ENCODE measurements at places on chromosomes 5 and 9.

DNA sequence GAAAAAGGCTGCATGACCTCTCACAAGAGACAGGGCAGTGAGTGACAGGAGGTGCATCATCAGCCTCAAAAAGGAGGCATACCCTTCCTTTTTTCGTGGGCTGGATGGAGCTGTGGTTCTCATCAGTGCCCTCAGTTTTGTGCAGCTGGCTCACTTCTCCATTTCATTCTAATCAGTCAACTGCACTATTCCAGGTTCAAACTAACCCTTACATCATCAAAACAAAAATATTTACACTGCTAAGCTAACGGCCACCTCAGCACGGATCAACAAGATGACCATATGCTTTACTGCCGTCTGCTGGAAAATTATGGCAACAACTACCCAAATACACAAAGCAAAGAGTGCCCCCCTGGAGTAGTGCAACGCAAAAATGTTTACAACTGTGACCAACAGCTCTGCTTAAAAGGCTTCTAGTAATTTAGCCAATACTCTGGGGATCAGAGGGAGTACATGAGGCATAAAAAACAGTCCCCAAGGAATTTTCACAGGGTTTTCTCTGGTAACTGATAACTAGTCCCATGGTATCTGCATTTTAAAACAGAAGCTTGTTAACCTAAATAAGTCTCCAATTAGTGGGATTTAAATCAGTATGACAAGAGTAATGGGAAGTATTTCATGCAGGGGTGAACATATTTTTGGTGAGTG is 10.8 kb downstream of the KCNV2 start:
- DNase-seq: peak; percentile 64

DNA sequence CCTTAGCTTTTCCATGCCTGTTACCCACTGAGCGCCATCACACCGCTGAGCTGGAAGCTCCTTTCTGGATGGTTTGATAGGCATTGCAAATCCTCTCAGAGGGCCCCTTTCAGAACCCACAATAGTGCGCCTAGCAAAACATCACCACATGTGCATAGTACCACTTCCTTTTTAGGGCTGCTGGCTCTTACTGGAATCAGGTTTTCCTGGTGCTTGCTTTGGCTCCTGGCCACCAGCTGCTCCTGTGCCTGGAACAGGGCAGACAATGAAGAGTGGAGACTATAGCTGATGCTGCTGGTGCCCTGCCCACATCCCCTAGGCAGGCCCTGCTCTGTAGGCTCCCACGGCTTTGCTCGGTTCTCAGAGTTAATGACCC is 163.6 kb upstream of the SEMA6A start:
- DNase-seq: no peak

DNA sequence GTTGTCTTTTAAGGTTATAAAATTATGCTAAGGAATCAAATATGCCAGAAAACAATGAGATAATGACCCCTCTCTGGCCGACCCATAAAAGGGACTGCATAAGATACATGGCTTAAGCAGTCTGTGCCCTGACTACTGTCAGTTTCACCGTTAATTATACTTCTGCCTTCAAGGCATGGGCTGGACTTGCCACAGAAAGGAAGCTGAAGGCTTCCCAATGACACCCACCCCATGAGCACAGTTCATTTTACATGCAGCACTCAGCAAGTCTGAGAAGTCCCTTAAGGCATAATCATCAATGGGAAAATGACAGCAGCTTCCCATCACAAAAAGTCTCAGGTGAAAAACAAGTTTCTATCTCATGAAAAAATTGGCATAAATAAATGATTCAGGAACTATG is 175.6 kb downstream of the GLIS3 start:
- no peak for DNase-seq

GRCh38 chr5:120298981-120299380 is 165.1 kb upstream of the PRR16 start:
- DNase-seq: no peak

DNA sequence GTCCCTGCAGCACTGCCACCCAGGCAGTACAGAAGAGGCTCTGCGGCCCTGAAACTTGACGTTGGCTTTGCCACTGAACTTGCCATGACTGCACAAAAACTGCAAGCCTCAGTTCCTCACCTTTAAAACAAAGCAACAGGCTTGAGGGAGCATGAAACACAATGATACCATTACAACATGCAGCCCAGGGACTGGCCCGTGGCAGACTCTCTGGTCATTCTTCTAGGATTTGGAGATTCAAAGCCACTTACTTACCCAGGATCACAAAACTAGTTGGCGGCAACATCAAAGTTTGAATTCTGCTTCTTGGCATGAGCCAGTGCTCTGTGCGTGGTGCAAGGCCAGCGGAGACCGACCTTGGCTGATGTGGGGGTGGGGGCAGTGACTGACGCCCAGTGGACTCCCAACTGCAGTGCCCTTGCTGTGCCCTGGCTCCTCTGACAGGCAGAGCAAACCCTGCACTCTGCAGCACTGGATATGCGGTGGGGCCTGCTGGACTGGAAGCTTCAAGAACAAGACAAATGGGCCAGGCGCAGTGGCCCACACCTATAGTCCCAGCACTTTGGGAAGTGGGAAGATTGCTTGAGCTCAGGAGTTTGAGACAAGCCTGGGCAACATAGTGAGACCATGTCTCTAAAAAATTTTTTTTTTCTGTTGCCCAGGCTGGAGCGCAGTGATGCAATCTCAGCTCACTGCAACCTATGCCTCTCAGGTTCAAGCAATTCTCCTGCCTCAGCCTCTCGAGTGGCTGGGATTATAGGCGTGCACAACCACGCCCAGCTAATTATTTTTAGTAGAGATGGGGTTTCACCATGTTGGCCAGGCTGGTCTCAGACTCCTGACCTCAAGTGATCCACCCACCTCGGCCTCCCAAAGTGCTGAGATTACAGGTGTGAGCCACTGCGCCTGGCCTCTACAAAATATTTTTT is 18.9 kb downstream of the SQSTM1 start:
- DNase-seq: no peak

DNA sequence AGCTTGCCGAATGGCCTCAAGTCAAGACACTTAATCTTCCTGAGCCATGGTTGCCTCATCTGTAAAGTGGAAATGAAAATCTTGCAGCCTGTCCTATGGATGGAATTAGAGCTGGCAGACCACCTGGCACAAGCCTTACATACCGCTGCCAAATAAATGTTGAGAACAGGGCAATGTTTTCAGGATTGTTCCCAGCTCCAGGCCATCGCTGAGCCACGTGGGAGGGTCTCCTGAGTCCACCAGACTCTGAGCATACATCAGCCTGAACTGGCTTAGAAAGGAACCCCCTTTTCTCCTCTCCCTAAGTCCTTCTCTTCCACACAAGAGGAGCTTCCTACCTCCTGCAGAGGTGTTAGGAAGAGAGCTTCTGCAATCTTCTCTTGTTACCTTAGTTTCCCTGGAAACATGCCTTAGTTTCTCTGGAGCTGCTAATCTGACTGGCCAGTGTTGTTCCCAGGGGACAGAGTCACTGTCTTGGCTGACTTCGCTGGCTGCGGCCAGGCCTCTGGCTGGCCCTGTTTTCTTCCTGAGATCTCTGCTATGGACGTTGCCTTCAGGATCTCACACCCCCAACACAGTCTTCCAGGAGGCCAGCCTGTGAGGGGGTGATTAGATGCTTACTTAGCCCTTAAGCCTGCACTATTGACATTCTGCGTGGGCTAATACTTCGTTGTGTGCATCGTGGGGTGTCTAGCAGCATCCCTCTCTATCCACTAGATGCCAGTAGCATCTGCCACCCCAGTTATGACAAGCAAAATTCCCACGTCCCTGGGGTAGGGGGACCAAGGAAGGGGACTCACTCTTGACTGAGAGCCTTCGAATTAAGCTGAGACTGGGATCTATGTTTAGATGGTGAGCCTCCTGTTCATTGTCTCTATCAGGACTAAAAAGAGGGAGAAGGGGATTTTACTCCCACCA is 62.2 kb downstream of the BOD1 start:
- DNase-seq: no peak

Measured in NCI-H146 (cell line).